Dermis microvascular lymphatic vessel endothelial cell (primary cell): ENCODE measurements at places on chromosomes 7 and 10. TPM values are rescaled to one million over a fixed set of nuclear protein-coding genes. Genes with fewer than 3 reads are reported as not detected.

CPA5 gene
- not detected in 2 replicates for total RNA-seq

DNA sequence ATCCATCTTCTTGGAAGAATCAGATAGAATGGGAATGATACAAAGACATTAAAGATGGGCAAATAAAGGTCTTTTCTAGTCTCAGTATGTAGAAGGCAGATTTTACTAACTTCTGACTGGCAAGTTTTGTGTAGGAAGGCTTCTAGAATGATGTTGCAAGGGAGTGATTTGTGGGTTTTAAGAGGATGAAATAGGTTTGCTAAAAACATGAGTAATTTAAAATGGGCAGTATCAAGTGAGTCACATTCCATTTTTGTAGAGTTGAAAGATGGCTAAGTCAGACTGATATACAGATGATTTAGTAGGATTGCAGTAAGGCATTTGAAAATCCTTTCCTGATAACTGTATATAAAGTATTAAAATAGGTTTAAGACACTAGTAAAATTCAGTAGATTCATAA lies 777.4 kb downstream of the SORCS1 start:
- no peak for DNase-seq

ZNF248 gene
- total RNA-seq = 4.5 and 5.7 TPM in 2 replicates

DLX6 gene
- not detected in 2 replicates for total RNA-seq

DNA sequence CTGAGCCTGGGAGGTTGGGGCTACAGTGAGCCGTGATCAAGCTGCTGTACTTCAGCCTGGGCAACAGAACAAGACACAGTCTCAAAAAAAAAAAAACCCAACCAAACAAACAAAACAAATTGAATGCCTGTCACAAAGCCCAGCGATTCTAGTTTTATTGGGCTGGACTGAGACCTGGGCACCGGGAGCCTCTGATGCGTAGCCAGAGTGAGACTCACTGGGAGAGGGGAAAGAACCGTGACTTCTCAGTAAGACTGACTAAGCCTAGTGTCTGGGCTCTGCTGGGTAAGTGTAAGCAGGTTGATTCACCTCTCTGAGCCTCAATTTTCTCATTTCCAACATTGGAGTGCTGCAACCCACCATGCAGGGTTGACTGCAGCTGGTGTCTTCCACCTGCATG lies 10.1 kb upstream of the LEP start:
- DNase-seq = no peak

RET gene
- total RNA-seq = 0.26 and 2.9 TPM in 2 replicates

- no peak for DNase-seq
Observed at GRCh38 chr7:47647181-47647917, 65.4 kb upstream of the TNS3 start.

- no peak for DNase-seq
Observed at GRCh38 chr7:27438881-27439589, 196.4 kb downstream of the EVX1 start.

- DNase-seq = no peak
Observed at GRCh38 chr10:114073395-114074186, 29.9 kb downstream of the ADRB1 start.

PTEN gene
- 72.5 and 82.6 TPM in 2 replicates for total RNA-seq

DNA sequence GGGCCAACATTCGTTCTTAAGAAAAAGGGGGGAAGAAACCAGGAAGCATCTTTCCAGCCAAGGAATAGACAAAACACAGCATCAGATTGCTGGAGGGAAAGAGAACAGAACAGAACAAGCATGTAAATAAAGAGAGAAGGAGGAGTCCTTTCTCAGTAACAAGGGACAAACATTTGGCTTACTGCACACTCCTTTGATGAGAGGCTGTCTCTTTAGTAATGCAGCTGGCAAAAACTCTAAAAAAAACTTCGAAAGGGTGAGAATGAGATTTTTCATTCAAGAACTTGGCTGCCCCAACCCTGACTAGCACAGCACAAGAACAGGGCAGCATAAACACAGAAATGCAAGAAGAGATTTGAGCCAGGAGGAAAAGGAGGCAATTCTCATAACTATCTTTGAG lies 38.9 kb upstream of the IL6 start:
- no peak for DNase-seq

SGCE gene
- total RNA-seq = 59.6 and 85.8 TPM in 2 replicates

SLC39A12 gene
- under 0.01 TPM in 1 of 2 replicates, not detected in the other for total RNA-seq

GRCh38 chr7:43495572-43495971 lies 87.3 kb upstream of the STK17A start:
- DNase-seq = no peak

SORCS1 gene
- total RNA-seq = not detected in 2 replicates

DNA sequence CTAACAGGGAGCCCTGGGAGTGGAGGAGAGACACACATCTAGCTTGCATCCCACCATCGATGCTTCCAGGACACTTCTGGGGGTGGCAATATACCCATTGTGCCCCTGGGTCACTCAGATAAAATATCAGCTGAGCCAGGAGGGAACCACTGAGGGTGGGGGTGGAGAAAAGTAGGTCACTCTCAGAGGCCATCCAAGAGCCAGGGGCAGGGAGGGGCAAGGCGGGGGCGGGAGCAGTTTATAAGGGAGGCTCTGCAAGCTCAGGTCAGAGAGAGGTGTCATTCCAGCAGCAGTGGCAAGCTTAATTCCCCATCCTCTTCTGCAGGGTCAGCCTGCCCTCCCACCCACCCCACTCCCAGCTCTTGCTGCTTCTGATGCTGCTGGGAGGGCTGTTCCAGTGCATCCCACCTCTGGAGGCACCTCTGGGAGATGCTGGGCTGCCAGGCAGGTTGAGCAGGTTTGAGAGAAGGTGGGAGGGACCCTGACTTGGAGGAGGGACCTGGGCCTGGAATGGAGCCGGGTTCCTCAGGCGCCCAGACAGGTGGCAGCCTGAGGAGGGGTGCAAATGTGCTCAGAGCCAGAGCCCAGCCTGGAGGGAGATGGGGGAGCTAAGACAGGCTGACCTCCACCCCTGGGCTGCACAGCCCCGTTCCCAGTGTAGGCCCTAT lies 20.1 kb upstream of the TLX1 start:
- no peak for DNase-seq

DNA sequence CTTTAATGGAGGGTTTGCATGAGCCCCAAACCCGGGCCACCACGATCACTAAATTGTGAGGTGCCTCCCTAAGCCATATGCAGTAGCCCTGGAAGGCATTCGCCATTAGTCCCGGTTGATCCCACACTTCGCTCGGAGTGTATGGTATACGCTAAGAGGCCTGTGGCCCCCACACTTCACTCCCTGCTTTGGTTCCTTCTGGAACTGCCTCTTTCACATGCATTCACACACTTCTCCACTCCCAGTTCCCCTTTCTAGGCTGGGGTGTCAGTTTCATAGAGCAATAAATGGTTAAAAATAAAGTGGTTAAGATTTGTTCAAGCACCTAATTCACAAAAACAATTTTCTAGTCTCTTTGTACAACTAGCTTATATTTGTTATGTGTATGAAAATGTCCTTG lies 212.1 kb upstream of the KCND2 start:
- no peak for DNase-seq

GALNT17 gene
- total RNA-seq = not detected in 2 replicates

DNA sequence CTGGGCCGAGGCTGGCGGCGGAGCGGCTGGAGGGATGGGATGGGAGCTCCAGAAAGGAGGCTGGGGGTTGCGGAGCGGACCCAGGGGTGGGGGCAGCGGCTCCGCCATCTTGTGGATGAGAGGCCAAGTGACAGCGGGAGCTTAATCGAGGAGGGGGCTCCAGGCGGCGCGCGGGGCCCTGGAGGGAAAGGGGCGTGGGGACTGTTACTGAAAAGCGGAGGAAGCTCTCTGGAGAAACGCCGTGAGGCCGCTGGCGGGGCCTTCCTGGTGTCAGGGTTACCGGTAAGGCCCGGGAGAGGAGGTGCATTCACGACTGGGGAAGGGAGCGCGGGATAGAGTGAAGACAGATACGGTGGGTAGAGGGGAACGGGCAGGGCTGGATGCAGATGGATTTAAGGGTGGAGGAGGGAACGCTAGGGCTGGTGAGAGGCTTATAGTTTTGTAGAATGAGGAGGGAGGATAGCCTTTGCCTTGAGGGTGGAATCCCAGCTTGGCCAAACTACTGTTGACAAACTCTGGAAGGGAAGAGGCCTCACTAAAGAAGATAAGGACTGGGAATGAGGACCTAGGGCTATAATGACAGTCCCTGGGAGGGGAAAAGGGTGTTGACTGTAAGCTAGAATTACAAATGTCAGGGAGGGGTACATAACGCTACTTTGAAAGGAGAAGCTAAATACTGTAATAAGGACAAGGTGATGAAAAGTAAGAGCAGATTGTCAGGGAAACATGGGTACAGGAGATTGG lies 535 bp downstream of the BTRC start:
- no peak for DNase-seq

DNA sequence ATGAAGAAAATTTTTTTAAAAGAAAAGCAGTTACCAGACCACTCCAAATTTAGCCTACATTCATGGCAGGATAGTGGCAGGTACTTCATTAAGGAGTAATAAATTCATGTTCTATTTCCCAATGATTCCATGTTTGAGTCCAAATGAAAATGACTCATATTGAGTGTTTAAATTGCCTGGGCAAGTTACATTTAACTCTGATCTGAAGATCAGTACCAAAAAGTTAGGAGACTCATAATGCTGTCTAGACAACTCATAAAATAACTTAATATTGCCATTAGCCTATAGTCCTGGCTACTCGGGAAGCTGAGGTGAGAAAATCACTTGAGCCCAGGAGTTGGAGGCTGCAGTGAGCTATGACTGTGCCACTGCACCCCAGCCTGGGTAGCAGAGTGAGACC lies 13.0 kb downstream of the BRAF start:
- DNase-seq = no peak

GRCh38 chr7:113804475-113805095 lies 114.2 kb downstream of the PPP1R3A start:
- DNase-seq = no peak

CDK14 gene
- total RNA-seq = 0.89 and 1.2 TPM in 2 replicates

DNA sequence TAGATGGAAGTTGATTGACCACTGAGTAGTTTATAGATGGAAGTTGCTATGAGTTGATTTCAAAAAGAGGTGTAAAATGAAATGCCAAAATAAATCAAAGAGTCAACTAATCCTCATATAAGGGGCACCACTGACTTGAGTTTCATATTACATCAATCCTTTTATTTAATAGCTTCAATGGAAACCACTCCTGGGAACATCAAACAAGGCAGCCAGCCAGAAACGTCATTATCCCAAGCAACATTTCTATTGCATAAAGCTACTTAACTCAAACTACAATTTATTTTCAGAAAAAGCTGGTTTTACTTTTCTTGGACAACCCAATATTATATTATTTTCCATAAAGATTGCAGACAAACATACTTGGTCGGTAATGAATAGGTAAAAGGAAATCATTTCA lies 162.1 kb downstream of the TSPAN12 start:
- DNase-seq = no peak

PAX2 gene
- total RNA-seq = not detected in 2 replicates

ZNF425 gene
- 1.5 and 2.5 TPM in 2 replicates for total RNA-seq

SPDYE9 gene
- not detected in 2 replicates for total RNA-seq

DNA sequence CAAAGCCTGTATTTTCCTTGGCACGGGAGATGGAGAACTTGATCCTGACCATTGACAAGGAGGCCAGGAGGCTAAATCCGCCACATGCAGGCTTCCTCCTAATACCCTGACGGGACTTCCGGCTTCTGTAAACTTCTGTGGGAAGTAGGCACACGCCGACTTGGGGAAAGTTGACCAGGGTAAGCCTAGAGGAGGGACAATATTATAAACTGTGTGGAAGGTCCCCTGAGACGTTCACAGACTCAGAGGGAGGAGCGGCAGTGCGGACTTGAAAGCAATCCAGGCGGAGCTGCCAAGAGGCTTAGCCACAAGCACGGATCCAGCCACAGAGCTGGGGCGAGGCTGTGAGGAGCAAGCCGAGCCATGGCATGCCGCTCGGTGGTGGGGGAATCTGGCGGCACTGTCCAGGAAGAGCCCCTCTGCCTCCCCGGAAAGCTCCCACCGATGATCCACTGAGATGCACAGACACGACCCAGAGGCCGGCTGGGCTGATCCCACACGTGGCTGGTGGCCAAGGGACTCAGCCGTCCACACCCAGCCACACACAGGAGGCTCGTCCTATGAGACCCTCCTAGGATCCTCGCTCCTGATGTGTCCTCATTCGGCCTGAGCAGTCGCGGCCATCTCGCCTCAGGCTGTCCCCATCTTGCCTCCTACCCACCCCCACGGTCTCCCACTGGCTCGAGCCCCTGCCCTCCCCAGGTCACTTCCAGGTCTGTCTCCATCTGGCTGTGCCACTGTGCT lies 40.0 kb upstream of the INSIG1 start:
- DNase-seq = peak; percentile 61

DNA sequence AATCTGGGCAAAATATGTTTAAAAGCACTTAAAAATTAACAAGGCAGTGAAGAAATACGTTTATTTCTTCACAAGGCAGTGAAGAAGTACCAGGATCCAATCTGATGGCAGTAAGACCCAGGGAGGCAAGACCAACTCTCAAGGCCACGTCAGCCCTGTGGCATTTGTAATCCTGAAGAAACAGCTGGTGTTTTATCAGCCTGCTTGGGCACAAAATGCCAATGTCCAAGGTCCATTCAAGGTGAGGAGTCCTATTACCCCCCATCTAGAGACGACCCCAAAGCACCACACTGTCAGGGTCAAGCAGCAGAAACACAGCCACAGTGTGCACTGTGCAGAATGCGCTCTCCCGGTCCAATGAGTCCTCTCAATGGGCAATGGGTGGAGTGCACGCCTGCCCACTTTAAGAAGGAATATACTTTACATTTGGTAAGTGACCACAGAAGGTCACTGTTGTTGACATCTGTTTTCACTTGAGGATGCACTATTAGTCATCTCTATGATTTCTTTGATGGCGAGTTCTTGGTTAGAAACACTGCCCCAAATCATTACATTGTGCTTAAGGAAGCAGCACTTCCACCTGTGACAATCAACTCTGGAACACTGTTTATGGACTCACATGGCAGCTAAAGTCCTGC lies 12.8 kb downstream of the CPXM2 start:
- no peak for DNase-seq
